ENCODE measurements at places on chromosomes 6 and 20.

- DNase-seq, result no peak
Measured at GRCh38 chr6:20178327-20178726, 33.9 kb downstream of the MBOAT1 start.

GRCh38 chr6:43850314-43851203 lies 80.5 kb downstream of the VEGFA start:
- no peak for DNase-seq

DNA sequence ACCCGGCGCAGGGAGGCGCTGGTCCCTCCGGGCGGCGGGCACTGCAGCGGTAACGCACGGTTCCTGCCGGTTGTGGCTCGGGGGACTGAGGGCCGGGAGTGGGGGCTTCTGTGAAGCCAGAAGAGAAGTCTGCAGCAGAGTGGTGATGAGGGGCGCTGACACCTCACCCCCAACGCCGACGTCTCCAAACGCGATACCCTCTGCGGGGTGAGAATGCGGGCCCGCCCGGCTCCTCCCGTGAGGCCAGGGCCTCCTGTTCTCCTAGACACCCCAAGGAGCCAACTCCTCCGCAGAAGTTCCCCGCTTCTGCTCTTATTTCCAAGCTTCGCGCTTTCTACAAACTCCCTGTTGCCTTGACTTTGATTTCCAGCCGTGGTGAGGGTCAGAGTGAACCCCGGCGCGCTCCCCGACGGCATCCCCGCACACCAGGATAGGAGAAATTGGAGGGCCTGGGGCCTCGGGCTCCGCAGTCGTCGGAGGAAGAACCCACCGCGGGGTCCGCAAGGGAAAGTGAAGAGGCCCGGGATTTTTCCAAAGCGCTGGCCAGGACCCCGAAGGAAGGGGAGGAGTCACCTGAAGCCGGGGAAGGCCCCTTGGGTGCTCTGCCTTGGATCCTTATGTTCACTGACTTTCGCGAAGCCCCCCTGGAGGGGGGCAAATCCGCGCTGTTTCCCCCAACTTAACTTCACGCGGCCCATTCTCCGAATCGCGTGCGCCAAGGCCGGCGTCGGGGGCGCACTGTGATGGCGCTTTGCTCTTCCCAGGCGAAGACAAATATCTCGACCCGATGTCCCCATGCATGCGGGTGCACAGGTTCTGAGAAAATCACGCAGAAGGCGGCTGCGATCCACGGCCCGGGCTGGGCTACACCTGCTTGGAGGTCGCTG lies 3.1 kb upstream of the INSM1 start:
- DNase-seq, result no peak

- no peak for DNase-seq
Measured at GRCh38 chr6:90362318-90362717, 65.7 kb upstream of the BACH2 start.

GRCh38 chr20:4887586-4887985 lies 113.7 kb downstream of the SLC23A2 start:
- DNase-seq, result no peak

DNA sequence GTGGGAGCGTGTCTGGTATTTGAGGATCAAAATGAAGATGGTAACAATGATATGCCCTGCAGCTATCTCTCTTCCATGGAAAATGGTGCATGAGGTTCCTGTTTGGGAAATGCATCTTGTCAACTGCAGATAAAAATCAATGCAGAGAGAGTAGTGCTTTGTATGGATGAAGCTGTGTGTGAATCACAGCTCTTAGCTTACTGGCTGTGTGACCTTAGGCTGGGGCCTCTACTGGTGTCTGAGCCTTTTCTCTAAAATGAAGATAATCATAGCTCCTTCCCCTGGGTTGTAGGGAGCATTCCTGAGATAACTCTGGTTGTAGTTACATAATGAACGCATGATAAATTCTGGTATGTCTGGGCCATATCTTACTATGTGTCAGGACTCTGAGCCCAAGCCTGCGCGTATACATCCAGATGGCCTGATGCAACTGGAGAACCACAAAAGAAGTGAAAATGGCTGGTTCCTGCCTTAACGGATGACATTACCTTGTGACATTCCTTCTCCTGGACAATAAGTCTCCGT lies 19.6 kb downstream of the ANGPT4 start:
- DNase-seq, result no peak

DNA sequence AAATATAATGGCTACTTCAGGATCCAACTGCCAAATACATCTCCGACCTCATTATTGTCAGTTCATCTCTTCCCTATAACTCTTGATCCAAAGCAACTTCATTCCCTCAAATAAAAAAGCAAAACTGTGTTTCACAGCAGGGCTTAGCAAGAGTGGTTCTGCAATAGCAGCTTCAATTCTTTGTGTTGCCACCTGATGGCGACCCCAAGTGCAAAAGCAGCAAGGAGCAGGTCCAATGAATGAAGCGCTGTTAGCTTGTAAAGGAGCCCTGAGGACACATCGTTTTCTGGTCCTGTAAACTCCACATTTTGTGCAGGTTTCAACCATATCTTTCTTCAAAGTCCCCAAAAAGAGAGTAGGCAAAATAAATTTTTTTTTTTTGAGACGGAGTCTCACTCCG lies 19.6 kb downstream of the RTN4IP1 start:
- no peak for DNase-seq

DNA sequence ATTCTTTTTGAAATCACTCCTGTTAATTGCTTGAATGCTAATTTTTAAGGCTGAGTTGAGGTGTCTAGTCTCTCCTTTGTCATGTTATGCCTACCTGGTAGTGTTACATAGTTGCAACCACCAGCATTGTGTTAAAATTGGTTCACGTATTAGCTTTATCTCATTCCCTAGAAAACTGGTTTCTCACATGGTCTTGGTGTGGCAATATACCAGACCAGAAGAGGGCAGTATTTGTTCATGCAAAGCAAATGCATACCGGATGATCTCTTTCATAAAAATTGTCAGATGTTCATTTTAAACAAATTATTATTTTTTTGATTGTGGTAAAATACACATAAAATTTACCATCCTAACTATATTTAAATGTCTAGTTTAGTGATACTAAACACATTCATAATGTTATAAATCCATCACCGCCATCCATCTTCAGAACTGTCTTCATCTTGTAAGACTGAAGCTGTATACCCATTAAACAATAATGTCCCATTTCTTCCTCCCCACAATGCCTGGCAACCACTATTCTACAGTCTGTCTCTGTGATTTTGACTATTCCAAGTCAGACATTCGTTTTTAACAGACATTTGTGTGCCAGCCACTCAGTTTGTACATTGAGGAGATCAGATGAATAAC lies 92.8 kb downstream of the ATRN start:
- DNase-seq, result no peak

DNA sequence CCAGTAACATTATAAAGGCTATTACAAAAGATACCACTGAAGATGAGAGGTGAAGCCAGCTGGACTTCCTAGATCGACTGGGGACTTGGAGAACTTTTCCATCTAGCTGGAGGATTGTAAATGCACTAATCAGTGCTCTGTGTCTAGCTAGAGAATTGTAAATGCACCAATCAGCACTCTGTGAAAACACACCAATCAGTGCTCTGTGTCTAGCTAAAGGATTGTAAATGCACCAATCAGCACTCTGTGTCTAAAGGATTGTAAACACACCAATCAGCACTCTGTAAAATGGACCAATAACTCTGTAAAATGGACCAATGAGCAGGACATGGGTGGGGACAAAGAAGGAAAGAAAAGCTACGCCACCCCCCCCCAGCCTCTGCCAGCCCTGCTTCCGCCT lies 13.6 kb upstream of the RPS10 start:
- DNase-seq, result no peak

GRCh38 chr20:54668271-54669039 lies 193.1 kb downstream of the DOK5 start:
- no peak for DNase-seq

- peak; percentile 40 for DNase-seq
Measured at GRCh38 chr6:43174263-43175112, 3.4 kb downstream of the SRF start.

- DNase-seq, result no peak
Measured at GRCh38 chr6:135640449-135641111, 143.0 kb upstream of the AHI1 start.

DNA sequence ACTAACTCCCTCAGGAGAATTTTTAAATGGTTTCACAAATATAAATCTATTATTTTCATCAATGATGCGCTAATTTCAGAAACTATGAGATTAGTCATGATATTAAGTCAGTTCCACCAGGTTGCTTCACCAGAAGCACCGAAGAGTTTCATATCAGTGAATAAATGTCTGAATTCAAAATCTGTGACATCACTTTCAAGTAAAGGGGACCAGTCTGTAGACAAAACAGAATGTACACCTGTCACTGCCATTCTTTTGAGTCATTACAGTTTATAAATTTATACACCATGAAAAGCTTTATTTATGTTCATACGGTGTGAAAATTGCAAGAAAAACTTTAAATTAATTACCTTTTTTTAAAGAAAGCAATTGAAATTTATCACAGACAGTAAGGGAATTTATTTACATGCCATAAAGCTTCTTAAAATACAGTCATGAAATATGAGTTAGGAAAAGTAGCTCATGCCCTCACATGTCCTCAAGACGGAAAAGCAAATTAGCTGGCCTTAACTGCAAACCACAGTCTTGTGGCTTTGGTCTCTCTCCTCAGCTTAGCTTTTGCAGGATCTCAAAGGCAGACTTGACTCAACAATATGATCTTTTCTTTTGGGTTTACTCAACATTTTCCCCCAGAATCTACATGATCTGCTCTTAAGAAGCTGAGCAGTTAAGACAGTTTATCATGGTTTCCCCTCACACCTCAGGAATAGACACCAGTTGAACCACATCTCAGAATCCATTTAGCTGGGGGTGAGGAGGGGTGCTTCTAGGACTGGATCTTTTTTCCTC lies 177.7 kb upstream of the MCHR2 start:
- no peak for DNase-seq

GRCh38 chr6:31948753-31949413 lies 3.0 kb downstream of the CFB start:
- DNase-seq, result no peak

Data from activated gamma-delta T cell (primary cell).